ENCODE measurements at places on chromosomes 1 and 21. TPM values are rescaled to one million over a fixed set of nuclear protein-coding genes. Genes with fewer than 3 reads are reported as not detected.

The TFF3 gene
- 2.6 TPM for polyA plus RNA-seq

- DNase-seq: no peak
Measured at GRCh38 chr1:81836007-81836626, 35.4 kb downstream of the ADGRL2 start.

GRCh38 chr1:198056255-198056654, 100.5 kb upstream of the NEK7 start:
- no peak for DNase-seq

GRCh38 chr1:232033285-232033684, 406.7 kb downstream of the DISC1 start:
- no peak for DNase-seq

DNA sequence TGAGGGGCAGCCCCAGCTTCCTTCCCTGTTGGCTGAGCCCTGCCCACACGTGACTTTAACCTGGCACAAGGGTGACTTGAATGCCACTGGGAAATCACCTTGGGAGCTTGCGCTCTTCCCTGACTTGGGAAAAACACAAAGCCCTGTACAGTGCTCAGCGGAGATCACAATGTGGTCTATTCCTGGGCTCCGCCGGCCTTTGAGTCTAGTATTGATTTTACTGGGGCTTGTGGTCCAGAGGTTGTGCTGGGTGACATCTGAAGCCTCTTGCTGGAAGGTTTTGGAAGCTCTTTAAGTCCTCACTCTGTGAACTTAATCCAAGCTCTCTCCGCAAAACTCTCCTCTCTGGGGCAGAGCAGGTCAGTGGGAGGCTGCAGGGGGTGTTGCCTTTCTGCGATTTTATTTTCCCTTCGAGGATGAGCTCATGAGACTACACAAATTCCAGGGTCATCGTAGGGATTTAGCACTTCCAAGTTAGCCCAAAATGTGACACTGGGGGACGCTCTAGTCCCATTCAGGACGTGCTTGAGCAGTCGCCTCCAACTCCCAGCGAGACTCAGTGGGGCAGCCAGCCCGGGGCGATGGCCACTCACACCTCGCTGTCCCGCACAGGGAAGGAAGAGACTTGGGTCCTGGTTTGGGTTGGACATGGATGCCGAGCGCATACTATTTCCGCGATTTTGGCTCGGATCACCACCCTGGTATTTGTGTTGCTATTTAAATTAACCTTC, 291.9 kb upstream of the AJAP1 start:
- no peak for DNase-seq

DNA sequence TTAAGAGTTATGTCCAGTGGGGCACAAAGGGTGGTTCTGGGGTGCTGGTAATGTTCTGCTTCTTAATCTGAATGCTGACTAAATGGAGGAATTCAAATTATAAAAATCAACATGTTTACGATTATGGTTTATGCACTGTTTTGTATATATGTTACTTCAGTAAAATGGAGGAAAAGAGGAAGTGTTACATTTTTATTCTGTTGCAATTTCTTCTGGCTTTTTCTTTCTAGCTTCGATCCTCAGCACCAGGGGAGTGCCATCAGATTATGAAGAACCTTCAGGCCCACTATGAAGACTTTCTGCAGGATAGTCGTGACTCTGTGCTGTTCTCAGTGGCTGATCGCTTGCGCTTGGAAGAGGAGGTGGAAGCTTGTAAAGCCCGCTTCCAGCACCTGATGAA, 105.5 kb downstream of the MACF1 start:
- no peak for DNase-seq

- no peak for DNase-seq
Measured at GRCh38 chr21:14353231-14353630, 29.7 kb downstream of the HSPA13 start.

The RHD gene
- 3.8 TPM for polyA plus RNA-seq

DNA sequence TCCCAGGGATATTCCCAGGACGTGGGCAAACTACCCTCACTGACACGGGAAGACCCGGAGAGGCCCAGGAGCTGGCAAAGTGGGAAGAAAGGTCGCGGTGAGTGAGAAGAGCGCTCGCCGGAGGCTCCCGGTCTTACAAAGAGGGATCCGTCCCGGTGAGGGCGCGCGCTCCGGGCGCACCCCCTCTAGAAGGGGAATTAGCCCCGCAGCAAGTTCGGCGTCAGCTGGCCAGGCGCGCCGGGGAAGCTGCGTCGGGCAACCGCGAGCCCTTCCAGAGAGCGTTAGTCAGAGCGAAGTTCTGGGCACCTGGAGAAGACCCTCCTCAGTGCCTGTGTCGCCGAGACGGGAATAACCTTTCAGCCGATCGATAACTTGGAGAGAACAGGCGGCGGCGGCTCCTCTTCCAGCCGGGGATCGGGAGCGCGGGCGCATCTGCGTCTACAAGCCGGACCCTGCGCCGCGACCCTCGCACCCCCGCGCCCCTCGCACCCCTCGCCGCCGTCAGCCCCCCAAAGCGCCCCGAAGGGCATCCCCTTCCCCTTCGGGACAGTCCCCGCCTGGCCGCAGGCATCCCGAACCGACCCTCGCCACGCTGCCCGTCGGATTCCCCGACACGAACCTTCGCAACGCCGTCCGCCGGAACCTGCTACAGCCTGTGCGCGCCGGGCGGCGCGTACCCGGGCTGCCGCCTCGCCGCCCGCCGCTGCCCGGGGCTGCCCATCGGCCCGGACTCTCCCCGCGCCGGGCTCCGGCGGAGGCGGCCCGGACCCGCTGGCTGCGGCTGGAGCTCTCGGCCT, 485 bp downstream of the SIPA1L2 start:
- no peak for DNase-seq

DNA sequence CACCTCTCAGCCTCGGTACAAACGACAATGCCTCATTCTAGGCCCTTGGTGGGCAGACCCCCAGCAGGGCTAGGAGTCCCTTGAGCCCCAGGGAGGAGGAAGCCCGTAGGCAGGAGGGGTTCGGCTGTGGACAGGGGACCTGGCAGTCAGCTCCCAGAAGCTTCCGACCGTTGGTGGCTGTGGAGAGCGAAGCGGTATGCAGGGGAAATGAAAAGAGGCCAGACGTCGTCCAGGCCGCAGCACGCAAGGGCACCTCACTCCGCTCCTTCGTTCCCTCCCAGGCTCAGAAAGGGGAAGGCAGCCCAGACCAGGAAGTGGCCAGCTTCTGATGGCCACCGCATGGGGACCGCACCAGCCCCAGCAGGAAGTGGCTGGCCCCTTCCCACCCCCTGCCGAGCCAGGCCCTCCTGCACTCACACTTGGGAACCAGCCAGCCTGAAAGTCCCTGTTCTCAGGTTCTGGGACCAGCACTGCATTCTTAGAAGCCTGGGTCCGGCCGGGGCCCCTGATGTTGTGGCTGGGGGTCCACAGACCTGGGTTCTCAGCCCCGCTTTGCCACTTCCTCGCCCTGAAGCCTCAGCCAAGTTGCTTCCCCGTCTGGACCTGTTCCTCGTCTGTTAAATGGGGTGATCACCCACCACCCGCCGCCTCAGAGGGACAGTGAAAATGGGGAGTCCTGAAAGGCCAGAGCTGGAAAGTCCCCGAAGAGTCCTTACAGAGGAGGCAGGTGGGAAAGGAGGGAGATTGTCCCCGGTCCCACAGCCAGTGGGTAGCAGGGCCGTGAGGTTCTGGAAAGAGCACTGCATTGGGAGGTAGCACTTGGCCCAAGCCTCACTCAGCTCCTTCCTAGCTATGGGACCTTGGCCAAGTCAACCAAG, 104.0 kb upstream of the RUNX3 start:
- no peak for DNase-seq

- no peak for DNase-seq
Measured at GRCh38 chr1:33519240-33519884, 46.9 kb downstream of the ZSCAN20 start.

DNA sequence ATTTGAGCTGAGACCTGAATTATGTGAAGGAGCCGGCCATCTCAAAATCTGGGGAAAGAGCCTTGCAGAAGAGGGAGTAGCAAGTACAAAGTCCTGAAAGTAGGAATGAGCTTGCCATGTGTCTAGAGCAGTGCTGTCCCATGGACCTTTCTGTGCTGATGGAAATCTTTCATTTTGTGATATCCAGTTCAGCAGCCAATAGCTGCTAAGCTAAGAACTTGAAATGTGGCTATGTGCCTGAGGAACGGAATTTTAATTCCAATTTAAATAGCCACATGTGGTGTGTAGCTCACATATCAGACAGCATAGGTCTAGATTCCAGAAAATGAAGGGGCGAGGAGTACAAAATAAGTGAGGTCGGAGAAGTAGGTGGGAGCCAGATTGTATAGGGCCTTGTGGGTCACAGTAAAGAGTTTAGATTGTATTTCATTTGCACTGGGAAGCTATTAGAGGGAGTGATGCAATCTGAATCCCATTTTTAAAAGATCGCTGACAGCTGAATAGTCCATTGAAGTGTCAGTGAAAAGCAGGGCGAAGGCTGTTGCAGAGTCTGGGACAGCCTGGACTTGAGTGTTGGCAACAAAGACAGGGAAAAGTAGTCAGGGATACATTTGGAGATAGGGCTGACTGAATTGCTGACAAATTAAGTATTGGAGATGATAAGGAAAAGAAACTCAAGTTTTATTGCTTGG, 80.3 kb downstream of the TMEM200B start:
- DNase-seq: no peak

DNA sequence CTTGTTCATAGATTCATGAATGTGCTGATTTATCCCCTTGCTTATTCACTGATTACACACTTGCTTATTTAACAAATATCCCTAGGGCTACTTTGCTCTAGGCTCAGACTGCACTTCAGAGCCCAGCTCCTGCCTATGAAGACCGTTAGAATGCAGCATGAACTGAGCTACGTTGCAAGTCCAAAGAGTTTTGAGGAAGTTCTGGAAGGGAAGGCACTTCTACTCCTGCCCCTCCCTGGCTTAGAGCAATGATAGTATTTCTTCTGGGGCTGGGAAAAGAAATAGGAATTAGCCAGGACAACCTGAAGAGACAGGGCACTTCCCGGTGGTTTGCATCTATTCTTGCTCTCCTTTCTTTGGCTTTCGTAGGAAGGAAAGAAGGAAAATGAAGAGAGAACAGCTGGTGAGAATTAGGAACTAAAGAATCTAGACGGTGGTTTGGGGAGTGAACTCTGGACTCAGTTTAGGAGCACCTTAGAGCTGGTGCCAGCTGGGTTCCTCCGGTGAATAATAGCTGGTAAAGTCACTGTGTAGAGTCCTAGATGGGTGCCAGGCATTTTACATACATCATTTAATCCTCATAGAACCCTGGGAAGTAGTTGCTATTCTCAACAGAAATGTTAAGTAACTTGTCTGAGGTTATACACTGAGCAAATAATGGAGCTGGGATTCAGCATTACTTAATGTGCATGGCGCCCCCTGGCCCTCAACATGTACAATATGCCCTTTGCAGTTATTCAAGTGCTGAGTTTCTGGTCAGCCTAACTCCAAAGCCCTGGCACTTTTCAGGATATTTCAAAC, 65.9 kb downstream of the NDUFS5 start:
- DNase-seq: no peak

- no peak for DNase-seq
Measured at GRCh38 chr1:38123356-38124135, 77.0 kb upstream of the POU3F1 start.

The TARBP1 gene
- polyA plus RNA-seq: 97.4 TPM
